ENCODE measurements at places on chromosomes 6 and 20.

GRCh38 chr6:5085648-5086293 lies 630 bp downstream of the PPP1R3G start:
- DNase-seq, result peak; percentile 81

DNA sequence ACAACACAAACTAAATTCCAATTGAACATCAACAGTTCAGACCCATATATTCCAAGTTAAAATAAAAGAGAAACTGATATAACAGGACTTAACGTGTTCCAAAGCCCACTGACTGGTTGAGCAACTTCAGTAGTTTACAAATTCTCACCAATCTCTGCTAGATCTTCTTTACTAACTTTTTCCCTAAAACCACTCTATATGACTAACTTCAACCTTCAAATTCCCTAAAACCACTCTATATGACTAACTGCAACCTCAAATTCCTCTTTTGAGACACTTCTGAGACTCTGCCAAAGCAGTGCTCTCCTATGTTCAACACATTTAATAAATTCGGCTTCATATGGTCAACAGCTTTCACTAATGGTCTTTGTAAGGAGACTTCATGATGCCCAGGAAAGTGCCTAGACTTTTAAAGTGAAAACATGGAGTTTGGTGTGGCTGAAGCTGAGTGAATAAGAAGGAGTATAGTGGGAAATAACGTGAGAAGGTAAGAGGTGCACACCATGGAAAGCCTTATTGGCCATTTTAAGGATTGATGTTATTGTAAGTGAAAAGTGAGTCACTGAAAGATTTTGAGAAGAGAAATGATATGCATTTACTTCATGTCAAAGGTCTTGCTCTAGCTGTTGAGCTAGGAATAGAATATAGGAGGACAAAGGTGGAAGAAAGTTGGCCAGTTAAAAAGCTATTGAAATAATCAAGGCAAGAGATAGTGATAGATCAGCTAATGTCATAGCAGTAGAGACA lies 134.0 kb upstream of the HCRTR2 start:
- no peak for DNase-seq

DNA sequence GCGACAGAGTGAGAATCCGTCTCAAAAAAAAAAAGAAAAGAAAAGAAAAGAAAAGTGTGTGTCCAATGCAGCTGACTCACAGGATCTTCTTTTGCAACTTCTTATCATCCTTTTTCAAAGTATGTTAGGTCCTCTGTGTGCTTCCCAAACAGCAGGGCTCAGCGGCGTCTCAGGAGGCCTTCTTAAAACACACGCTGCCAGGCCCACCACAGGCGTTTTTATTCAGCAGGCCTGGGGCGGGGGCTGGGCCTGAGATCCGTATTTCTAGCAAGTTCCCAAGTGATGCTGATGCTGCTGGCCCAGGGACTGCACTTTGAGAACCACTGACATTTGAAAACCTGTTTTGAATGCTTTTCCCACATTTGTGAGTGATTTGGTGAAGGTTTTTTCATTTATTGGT lies 57.1 kb downstream of the PSMG4 start:
- peak; percentile 41 for DNase-seq

DNA sequence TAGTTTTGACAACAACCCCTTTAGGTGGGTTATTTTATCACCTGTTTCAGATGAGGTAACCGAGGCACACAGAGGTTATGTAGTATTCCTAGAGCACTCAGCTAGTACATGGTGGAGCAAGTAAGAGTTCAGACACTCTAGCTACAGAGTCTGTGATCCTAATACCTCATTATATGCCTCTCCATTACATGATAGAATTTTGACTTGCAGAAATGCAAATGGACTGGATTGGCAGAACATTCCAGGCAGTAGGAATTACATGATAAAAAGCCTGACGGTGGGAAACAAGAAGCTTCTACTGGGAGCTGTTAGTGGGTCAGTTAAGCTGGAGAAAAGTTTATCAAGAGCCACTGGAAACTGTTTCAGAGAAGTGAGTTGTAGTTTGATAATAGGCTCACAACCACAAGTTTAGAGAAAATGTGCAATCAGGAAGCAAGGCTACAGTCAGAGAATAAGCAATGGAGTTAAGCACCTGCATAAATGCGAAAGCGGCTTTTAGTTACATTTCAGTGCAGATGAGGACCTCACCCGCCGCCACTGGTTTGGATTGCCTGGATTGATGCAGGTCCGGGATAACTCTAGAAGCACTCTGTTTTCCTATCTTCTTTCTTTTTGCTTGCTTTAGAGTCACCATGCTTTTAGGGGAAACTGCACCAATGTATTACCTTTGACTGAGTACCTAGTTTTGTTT lies 34.7 kb upstream of the MYLK2 start:
- DNase-seq, result no peak
